Activated CD4-positive, alpha-beta memory T cell treated with anti-CD3 and anti-CD28 coated beads for 36 hours (primary cell): ENCODE measurements at places on chromosomes 11 and 22. TPM values are rescaled to one million over a fixed set of nuclear protein-coding genes. Genes with fewer than 3 reads are reported as not detected.

Gene DENND6B
- total RNA-seq, result 3.5 TPM

Gene FOXR1
- not detected for total RNA-seq

Gene MYH9
- total RNA-seq, result 720 TPM

Gene HEPHL1
- not detected for total RNA-seq

Gene DGCR6
- 0.95 TPM for total RNA-seq

Gene C22orf15
- 0.31 TPM for total RNA-seq

Gene SMTNL1
- not detected for total RNA-seq

- H3K36me3 ChIP-seq, result no peaks in the 10 kb centered on the region
- DNase-seq, result no peak
- no peak overlapping the region for H3K4me3 ChIP-seq
- H3K27ac ChIP-seq, result no peak overlapping the region
- peaks cover 28% of the 10 kb centered on the region for H3K27me3 ChIP-seq
- peaks cover 3% of the 10 kb centered on the region for H3K4me1 ChIP-seq
Measured at GRCh38 chr22:38925571-38926041, 31.8 kb upstream of the APOBEC3A start.

DNA sequence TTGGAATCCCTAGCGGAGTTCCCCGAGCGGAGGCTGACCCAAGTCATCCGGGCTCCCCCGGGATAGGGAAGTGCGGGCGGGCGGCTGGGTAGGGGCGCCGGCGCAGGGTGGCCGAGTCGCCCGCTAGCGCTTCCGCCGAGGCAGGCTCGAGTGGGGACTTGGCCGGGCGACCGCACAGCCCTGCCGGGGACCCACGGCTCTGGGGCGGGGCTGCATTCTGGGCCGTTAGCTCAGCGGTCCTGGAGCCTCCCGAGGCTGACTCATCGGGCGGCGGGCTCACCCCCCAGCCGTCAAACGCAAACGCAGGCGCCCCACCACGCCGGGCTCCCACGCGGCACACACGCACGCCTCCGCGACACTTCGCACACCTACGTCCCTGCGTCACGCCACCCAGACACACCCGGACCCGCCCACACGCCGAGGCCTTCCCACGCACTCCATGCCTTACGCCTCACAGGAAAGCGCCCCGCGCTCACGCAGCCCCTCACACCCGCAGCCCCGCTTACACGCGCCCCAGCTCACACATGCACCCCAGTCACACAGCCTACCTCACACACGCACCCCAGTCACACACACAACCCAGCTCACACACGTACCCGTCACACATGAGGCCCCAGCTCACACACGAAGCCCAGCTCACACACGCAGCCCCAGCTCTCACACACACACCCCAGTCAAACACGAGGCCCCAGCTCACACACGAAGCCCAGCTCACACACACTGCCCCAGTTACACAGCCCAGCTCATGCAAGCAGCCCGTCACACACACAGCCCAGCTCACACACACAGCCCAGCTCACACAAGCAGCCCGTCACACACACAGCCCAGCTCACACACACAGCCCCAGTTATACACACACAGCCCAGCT, 1.2 kb downstream of the PHLDB1 start:
- peaks cover 12% of the 10 kb centered on the region for H3K27me3 ChIP-seq
- H3K27ac ChIP-seq, result no peak overlapping the region
- peaks cover 22% of the 10 kb centered on the region for H3K4me1 ChIP-seq
- H3K4me3 ChIP-seq, result peak overlapping the region; percentile 54

DNA sequence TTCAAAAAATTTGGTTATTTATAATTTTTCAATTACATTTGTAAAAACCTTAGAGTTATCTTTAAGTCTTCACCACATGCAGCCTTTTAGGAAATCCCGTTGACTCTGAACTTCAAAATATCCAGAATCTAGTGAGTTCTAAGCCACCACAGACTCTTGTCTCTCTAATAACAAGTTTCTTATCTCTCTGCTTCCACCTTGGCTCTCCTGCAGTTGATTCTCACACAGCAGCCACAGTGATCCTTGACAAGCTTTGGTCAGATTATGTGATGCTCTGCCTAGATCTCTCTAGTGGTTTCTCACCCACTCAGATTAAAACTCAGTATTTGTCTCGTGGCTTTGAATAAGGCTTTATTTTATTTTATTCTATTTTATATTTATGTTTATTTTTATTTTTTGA, 8.6 kb downstream of the HSD17B12 start:
- no peak for DNase-seq
- H3K4me3 ChIP-seq, result no peak overlapping the region
- H3K36me3 ChIP-seq, result peaks cover 22% of the 10 kb centered on the region
- peaks cover 14% of the 10 kb centered on the region for H3K4me1 ChIP-seq
- H3K27me3 ChIP-seq, result no peaks in the 10 kb centered on the region

- H3K4me1 ChIP-seq, result peaks cover 12% of the 10 kb centered on the region
- H3K27me3 ChIP-seq, result no peaks in the 10 kb centered on the region
- DNase-seq, result no peak
- H3K36me3 ChIP-seq, result no peaks in the 10 kb centered on the region
Measured at GRCh38 chr11:35101223-35101622, 37.7 kb upstream of the CD44 start.

DNA sequence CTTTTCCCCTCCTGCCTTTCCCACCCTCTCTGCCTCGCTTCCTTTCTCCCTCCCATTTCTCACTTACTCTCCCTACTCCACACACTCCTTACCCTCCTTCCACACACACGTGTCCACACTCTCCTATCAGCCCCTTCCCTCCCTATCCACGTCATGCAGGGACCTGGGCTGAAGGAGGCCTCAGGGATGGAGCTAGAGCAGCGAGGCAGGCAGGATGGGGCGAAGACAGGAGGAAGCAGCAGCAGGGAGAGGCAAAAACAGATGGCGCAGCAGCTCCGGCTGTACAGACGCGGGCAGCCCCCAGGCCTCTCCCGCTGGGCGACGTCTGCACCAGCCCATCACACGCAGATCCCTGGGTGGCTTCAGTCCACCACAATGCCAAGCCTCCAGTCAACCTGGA, 97.9 kb downstream of the SPATA19 start:
- DNase-seq, result no peak
- no peaks in the 10 kb centered on the region for H3K36me3 ChIP-seq
- H3K4me1 ChIP-seq, result no peaks in the 10 kb centered on the region
- no peak overlapping the region for H3K4me3 ChIP-seq
- no peak overlapping the region for H3K27ac ChIP-seq

GRCh38 chr11:8103909-8104308, 22.9 kb downstream of the TUB start:
- no peaks in the 10 kb centered on the region for H3K36me3 ChIP-seq
- no peak for DNase-seq
- H3K4me3 ChIP-seq, result no peak overlapping the region

- peak overlapping the region; percentile 53 for H3K27ac ChIP-seq
- no peaks in the 10 kb centered on the region for H3K27me3 ChIP-seq
- peak overlapping the region; percentile 94 for H3K4me3 ChIP-seq
Measured at GRCh38 chr22:21569459-21570170, 2.1 kb downstream of the UBE2L3 start.

DNA sequence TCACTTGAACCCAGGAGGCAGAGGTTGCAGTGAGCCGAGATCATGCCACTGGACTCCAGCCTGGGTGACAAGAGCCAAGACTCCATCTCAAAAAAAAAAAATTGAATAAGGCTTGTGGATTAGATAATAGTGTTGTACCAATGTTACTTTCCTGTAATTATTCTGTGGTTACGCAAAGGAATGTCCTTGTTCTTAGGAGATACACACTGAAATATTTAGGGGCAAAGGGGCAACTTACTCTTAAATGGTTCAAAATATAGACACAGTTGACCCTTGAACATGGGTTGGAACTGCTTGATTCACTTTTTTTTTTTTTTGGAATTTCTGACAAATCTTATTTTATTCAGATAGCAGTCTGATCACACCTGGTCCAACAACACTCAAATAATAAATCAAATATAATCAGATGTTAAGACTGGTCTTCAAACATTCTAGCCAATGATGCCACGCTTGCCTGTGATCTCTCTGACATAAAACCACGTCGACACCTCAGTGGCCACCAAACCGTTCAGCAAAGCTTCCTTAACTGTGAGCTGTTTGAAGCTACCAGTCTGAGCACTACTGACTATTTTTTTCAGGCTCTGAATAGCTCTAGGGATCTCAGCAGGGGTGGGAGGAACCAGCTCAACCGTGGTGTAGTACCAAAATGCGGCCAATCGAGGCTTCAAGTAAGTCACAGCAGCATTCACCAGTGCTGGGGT, 710 bp downstream of the ATP5MGL start:
- no peaks in the 10 kb centered on the region for H3K27me3 ChIP-seq
- H3K4me3 ChIP-seq, result no peak overlapping the region
- H3K4me1 ChIP-seq, result peaks cover 6% of the 10 kb centered on the region
- peaks cover 3% of the 10 kb centered on the region for H3K36me3 ChIP-seq
- no peak overlapping the region for H3K27ac ChIP-seq
